ENCODE measurements at places on chromosomes 6 and 20.

GRCh38 chr20:15141861-15142260 is 804.4 kb upstream of the FLRT3 start:
- DNase-seq: no peak

DNA sequence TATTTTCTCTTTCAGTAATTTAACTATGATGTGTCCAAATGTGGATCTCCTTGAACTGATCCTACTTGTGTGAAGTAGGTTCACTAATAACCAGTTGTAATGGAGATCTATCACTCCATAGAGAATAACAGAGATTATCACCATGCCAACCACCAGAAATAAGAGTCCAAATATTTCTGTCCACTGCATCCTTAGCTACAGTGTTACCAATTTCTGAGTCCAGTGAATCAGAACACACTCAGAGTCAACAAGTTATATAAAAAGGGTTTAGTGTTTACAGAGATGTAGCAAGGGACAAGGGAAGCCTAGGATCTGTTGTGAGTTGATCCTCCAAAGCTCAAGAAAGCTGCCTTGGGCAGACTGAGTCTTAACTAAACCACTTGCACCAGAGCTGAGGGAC is 882.8 kb downstream of the TBC1D32 start:
- DNase-seq: no peak

- DNase-seq: no peak
Measured at GRCh38 chr6:30542915-30543314, 13.4 kb downstream of the GNL1 start.

DNA sequence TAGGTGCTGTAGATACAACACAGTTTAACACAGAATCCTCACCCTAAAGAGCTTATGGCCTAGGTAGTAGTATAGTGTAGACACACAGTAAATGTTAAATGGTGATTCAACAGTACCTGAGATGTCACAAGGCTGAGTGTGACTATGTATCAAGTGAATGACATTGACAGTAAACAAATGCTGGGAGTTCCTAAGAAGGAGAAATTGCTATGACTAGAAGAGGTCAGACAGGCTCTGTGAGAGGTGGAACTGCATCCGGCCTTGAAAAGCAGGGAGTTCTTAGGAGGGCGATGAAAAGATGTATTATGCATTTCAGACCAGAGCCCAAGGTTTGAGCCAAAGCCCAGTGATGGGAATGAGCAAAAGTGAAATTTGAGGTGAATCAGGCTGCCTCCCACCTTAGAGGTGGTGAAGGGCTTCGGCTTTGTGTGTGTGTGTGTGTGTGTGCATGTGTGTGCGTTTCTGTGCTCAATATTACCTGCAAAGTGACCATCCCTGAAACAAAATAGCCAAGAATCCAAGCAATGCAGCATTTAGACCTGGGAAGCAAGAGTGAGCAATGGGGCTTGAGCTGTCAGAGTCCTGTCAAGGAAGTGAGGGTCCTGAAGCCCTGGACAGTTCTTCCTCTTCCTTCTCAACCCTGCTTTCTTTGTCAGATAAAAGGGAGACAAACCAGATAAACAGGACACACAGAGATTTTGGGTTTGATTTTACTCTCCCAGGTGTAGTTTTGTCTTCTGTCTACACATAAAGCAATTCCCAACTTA is 32.3 kb upstream of the CITED2 start:
- no peak for DNase-seq

DNA sequence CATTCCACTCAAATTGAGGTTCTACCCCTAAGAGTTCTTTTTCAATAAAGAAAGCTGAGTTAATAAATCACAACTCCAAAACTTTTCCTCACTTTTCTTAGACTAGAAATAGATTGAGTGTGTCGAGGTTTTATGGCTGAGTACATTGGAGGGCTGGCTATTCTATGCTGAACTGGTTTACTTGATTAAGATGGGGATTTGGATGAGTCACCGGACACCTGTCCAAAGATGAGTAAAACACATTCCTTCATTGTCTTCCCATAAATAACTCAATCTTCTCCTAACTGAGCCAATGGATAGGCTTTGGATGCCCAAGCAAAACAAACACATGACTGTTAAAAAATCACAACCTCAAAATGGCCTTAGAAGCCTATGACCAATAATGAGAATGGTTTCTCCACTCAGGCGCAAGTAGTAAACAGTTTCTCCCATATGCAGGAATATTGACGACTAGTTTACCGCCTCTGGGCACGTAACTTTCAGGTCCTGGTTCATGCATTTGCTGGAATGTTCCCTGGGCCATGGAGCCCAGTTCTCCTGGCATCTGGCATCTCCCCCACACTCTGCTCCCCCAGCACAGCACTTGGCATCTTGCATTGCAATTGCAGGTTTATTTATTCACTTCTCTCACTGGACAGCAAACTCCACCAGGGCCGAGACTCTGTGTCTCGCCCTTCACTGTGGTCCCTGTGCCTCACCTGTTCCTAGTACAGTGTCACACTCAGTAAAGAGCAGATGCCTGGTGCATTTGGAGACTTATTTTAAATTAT is 43.9 kb downstream of the BCAS1 start:
- no peak for DNase-seq

DNA sequence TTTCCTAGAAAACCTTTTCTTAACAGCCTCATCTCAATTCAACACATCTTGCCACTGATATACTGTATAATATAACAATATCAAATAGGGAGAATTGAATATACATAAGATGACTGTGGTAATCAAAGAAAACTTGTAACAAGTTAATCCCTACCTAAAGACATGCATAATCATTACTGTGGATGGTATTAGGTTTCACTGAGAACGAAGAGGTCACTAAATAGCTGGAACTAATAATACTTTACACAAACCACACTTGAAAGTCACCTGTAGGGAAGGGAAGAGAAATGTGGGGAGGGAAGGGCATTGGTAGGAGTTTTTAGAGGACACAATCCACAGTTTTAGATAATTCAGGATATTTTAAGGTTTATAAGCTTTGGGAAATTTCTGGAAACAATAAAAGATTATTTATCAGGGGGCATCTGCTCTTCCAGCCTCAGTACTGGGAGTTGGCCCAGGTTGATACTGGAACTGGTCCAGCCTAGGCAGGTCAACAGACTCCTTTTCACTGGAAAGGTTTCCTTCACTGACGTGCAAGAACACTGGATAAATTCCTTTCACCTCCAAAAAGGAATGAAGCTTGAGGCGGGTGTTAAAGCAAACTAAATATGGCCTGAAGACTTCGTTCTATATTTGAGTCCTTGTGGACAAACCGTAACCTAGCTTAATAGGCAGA is 44.0 kb downstream of the MAP7 start:
- DNase-seq: no peak

- no peak for DNase-seq
Measured at GRCh38 chr6:169337886-169338445, 84.3 kb upstream of the THBS2 start.

DNA sequence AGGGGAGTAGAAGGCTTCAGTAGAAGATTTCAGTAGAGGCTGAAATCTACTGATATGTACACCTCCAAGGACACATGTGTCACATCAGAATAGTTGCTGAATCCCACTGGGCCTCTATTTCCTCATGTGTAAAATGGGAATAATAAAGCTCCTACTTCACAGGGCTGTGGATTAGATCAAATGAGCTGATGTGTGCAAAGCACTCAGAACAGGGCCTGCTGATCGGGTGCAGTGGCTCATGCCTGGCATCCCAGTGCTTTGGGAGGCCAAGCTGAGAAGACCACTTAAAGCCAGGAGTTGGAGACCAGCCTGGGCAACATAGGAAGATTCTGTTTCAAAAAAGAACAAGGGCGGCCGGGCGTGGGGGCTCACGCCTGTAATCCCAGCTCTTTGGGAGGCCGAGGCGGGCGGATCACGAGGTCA is 8.1 kb upstream of the AP5S1 start:
- no peak for DNase-seq

DNA sequence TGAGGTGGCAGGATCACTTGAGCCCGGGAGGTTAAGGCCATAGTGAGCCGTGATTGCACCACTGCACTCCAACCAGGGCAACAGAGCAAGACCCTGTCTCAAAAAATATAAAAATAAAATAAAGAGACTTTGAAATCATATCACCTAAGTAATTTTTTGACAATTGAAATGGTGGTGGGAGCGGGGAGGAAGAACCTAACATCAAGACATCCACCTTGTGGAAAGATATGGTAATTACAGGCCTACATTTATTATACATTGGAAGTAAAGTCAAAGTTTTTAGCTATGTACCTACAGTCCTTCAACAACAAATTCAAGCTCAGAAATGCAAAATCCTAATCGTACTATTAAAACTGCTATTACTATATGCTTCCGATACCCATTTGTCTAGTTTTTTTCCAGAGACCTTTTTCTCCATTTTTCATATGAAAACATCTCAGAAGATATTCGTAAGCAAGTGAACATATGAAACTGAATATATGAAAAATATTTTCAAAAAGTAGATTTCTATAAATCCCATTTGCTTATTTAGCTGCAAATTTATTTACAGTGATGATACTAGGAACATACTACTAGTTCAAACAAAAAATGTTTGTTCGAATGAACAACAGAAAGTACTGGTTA is 83.3 kb downstream of the SYCP2 start:
- no peak for DNase-seq

DNA sequence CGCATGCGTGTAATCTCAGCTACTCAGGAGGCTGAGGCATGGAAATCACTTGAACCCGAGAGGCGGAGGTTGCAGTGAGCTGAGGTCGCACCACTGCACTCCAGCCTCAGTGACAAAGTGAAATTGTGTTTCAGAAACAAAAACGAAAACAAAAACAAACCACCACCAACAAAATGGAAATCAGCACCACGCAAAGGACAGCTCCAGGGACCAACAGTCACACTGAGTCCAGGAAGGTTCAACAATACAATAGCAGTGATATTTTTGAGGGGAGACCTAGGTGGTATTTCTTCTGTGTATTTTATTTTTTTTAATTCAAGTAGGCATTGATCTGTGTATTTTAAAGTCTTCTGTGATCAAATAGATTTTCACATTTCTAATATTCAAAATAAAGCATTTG is 9.8 kb downstream of the HLA-F start:
- no peak for DNase-seq

DNA sequence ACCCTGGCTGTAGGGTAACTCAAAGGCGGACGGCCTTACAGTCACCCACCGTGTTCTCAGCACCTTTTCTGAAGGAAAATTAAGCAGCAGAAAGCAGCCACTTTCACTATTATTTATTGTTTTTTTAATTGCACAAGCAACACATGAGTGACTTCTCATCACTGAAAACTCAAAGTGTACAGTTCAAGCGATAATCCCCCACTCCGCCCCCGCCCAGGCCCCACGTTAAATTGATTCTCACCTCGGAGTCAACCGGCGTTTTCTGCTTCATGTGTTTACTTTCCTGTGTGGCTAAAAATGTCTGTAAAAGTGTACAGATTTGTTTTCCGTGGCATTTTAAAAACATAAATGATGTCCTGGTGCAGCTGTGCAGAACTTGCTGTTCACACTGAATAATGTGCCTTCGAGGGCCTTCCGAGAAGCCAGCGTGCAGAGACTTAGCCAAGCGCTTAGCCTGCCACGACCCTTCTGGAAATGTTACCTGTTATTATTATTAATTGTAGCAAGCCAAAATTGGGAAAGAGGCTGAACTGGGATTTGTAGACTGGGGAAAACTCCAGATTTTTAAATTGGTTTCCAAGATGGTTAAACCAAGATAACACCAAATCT is 335.7 kb downstream of the CDH4 start:
- no peak for DNase-seq

GRCh38 chr6:42938987-42939809 is 9.9 kb downstream of the CNPY3 start:
- no peak for DNase-seq

GRCh38 chr20:20489648-20490341 is 121.9 kb downstream of the INSM1 start:
- no peak for DNase-seq

GRCh38 chr6:84442208-84442607 is 214.8 kb upstream of the CEP162 start:
- no peak for DNase-seq

GRCh38 chr6:52493669-52494068 is 73.5 kb downstream of the EFHC1 start:
- DNase-seq: no peak

DNA sequence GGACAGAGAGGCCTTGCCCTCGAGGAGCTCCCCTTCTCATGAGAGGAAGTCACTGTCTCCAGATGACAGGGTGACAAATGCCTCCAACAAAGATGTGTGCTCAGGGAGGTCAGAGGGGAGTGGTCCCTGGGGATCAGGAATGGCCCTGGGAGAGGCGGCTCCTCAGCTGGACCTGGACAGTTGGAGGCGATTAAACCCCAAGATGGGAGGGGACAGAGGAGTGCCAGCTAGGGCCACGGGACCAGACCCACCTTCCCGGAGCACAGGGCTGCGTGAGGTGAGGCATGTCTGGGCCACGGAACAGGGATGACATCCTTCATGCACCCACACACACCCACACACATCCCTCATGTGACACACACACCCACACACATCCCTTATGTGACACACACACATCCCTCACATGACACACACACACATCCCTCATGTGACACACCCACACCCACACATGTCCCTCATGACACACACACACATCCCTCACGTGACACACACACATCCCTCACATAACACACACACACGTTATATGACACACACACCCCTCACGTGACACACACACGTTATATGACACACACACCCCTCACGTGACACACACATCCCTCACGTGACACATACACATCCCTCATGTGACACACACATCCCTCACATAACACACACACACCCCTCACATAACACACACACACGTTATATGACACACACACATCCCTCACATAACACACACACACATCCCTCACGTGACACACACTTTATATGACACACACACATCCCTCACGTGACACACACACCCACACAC is 57.4 kb upstream of the SLCO4A1 start:
- DNase-seq: no peak

DNA sequence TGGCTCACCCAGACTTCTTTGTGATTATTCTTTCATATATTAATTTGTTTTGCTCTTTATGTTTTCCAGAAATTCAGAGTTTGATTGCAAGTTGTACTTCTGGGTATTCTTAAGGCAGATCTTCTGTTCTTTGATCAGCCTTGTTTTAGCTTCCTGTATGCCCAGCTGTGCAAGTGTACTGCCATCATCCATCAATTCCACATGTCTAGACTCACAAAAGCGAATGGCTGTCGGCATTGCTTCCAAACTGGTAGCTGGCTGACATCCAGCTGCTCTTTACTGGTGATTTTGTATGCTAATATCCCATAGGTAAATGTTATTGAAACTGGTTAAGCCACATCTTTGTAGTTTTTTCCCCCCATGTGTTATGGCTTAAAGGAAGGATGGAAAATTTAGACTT is 1084.8 kb upstream of the CITED2 start:
- no peak for DNase-seq

- DNase-seq: no peak
Measured at GRCh38 chr20:59101961-59102360, 59.4 kb upstream of the PRELID3B start.
